ENCODE measurements at places on chromosomes 1 and 21.

DNA sequence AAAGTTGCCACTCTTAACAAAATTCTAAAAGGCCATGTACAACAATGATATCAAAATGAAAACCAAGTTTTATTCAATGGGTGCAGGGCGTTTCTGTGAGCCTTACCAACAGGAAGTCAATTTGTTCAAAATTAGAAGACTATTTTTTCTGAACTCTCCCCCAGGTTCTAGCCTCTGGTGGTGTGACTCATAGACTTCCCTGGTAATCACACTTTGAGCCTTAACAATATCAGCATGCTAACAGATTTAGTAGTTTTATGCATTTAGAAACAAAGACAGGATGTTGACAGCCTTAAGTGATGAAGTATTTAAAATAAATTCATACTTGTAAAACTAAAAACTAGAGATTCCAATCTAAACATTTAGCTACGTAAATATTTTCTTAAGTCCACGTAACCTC is 88.4 kb downstream of the LRRC8C start:
- peak; percentile 48 for DNase-seq

- peak; percentile 20 for DNase-seq
Measured at GRCh38 chr1:71463144-71463543, 382.3 kb upstream of the ZRANB2 start.

GRCh38 chr1:200659269-200659668 is 10.4 kb downstream of the DDX59 start:
- DNase-seq = peak; percentile 63

DNA sequence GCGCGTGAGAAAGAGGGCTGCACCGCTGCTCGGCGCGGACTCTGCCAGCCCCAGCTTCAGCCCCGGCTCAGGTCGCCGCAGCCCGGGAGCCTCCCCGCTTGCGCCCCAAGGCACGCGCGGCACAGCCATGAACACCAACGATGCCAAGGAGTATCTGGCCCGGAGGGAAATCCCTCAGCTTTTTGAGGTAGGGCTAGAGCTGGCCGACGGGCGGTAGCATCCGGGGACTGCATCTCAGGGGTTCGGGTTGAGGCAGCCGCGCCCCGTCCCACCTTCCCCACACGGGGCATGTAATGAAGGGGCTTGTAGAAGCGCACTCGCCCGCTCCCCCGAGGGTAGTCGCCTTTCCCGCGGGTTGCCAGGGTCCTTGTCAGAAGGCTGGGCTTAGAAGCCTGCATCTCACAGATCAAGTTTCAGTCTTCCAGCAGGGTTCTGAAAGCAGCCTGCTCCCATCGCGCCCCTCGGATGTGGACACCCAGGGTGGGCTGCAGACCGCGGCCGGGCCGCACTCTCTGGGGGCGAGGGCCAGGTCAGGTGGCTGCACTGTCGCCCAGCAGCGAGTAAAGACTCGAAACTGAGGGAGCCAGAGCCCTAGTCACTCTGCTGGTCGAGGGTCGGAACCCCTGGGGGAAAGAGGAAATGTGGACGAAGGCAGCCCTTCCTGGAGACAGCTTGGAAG is 507 bp downstream of the AK5 start:
- DNase-seq = peak; percentile 21

- no peak for DNase-seq
Measured at GRCh38 chr21:41031701-41032220, 136.2 kb upstream of the BACE2 start.

GRCh38 chr1:248828845-248829244 is 3.1 kb upstream of the SH3BP5L start:
- DNase-seq = peak; percentile 78

DNA sequence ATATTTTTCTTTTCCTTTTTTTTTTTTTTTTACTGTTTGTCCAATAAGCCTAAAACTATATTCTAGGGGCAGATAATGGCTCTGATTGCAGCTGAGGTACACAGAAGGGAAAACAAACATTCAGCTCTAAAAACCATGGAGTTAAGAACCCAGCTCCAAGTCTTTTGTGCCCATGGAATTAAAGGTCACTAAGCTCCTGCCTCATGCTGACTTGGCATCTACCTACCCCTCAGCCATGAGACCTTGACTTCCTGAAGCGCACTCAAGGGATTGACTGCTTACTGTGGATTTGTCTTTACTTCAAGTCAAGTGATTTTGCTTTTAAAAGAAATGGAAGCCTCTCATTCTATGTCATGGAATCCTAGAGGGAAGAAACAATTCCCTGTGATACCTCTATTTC is 192.3 kb downstream of the AMY1C start:
- DNase-seq = no peak

DNA sequence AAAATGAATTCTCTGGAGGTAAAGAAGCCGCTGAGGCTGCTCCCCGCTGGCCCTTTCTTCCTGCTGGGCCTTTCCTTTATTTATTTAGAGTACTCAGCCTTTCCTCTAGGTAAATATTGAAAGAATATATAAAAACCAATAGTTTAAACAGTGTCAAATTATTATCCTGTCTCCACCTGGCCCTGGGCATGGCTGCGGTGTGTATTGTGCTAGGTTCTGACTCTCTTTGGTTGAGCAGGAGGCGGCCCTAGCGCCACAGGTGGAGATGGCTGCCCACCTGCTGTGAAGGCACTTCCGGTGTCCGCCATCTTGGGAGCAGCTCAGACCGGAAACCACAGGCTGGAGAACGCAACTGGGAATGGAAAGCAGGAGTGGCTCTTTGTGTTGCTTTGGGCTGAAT is 29.0 kb upstream of the CLDN14 start:
- no peak for DNase-seq

GRCh38 chr1:7225711-7226505 is 440.7 kb downstream of the CAMTA1 start:
- DNase-seq = no peak

- no peak for DNase-seq
Measured at GRCh38 chr1:219090607-219091006, 83.1 kb upstream of the LYPLAL1 start.

- peak; percentile 44 for DNase-seq
Measured at GRCh38 chr1:15027515-15027986, 126.0 kb upstream of the TMEM51 start.

DNA sequence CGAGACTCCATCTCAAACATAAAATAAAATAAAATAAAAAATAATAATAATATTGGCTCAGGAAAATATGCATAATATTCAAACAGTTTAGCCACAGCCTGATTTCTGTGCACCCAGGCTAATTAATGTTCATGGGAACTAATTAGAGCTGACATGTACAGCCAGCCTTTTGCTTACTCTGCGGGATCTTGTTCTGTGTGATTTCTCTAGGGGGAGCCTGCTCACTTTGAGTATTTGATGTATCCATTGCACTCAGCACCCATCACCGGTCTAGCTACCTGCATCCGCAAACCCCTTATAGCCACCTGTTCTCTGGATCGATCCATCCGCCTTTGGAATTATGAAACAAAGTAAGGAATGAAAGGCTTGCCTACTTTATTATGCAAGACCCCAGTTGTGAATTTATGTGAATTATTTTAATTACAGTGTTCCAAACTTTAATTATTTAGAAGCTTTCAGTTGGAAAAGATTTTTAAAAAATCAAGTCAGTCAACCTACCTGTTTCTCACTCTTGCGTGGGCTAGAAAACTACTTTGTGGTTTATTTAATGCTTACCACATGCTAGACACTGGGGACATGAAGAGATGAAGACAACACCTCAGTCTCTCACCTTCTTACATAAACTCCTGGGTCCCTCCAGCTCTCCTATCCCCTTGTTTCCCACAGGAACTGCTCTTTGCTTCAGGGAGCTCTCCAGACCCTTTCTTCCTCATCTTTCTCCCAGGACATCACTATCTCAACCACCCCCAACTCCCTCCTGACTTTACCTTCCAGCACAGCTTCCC is 25.4 kb downstream of the CFAP57 start:
- no peak for DNase-seq

DNA sequence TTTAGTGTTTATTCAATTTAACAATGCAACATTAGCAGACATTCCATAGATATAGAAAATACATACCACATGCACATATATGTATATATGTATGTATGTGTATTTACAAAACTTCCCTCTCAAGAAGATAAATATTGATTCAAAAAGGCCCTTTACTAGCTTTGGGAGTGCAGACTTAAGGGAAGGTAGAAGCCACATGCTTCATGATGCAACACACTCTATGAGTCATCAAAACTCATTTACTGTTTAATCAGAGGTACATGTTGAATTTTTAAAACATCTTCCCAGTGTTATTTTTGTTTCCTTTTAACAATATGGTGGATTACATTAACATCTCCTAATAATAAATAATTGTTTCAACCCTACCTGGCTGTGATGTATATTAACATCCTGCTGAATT is 61.4 kb upstream of the KIRREL1 start:
- DNase-seq = peak; percentile 21

DNA sequence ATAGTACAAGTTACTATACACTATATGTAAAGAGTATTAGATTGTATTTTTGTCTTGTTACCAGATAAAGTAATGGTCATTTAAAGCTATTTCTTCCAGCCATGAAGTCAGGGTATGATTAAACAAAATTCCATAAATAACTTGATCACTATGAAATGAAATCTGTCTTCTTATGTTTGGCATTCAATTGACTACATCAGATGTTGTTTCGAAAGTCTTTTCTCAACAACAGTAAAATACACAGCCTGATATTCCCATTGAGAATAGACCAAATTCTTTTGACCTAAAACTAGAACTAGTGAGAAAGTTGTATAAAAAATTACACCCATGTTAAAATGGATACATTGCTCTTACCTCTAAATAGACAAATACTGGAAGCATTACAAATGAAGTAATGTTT is 134.6 kb upstream of the ADAMTS5 start:
- no peak for DNase-seq

DNA sequence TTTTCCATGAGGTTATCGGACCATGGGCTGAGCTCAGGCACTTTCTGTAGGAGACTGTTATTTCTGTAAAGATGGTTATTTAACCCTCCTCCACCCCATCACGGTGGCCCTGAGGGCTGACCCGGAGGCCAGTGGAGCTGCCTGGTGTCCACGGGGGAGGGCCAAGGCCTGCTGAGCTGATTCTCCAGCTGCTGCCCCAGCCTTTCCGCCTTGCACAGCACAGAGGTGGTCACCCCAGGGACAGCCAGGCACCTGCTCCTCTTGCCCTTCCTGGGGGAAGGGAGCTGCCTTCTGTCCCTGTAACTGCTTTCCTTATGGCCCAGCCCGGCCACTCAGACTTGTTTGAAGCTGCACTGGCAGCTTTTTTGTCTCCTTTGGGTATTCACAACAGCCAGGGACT is 2.6 kb upstream of the CCDC28B start:
- no peak for DNase-seq

DNA sequence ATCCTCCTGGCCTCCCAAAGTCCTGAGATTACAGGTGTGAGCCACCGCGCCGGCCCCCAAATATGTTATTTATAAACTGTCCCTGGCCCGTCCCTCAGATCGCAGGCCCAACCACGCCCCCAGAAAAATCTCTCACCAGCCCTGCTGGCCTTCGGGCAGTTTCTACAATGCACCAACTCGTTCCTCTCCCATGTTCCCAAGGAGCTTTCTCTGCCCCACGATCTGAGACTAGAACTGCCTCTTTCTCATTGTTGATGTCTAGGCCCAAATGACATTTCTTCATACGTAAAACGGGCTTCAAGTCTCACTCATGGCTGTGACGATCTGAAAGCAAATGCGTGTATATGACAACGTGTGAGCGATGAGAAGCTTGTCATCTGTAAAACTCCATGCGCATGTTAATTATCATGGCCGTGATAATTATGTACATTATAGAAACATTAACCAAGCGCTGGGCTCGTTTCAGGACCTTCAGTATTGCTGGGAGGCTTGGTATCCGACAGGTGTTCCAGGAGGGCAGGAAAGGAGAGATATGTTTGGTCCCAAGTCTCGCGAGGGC is 748 bp upstream of the NIPAL3 start:
- DNase-seq = no peak

Measured in astrocyte (in vitro differentiated cells and primary cell).